M059J (cell line): ENCODE measurements at places on chromosomes 16 and 17. TPM values are rescaled to one million over a fixed set of nuclear protein-coding genes. Genes with fewer than 3 reads are reported as not detected.

SOCS1 gene
- 6.6 and 8.3 TPM in 2 replicates for total RNA-seq

EIF1 gene
- total RNA-seq, result 54.4 and 64.1 TPM in 2 replicates

KRT39 gene
- total RNA-seq, result 0.20 TPM in 1 of 2 replicates, not detected in the other

SMIM36 gene
- total RNA-seq, result not detected in 2 replicates

SLC5A10 gene
- total RNA-seq, result 0.27 TPM in 1 of 2 replicates, not detected in the other

GCGR gene
- not detected in 2 replicates for total RNA-seq

CFAP97D1 gene
- total RNA-seq, result not detected in 2 replicates

KCTD5 gene
- 56.3 and 83.9 TPM in 2 replicates for total RNA-seq

ASIC2 gene
- total RNA-seq, result not detected in 2 replicates

MYH3 gene
- total RNA-seq, result under 0.01 and 0.30 TPM in 2 replicates

HS3ST2 gene
- total RNA-seq, result not detected in 2 replicates

VAT1 gene
- 72.4 and 72.7 TPM in 2 replicates for total RNA-seq

CPNE7 gene
- 0.32 and 3.1 TPM in 2 replicates for total RNA-seq

FOXO3B gene
- total RNA-seq, result 0.22 and 2.5 TPM in 2 replicates

GRIN2A gene
- total RNA-seq, result 8.6 and 9.8 TPM in 2 replicates

QPRT gene
- 4.0 and 9.0 TPM in 2 replicates for total RNA-seq

RUSF1 gene
- total RNA-seq, result 29.7 and 47.8 TPM in 2 replicates

PKD1 gene
- total RNA-seq, result 12.9 and 56.0 TPM in 2 replicates

PDILT gene
- total RNA-seq, result not detected in 2 replicates

SEZ6L2 gene
- total RNA-seq, result 16.7 and 38.3 TPM in 2 replicates

ABR gene
- total RNA-seq, result 31.7 and 47.3 TPM in 2 replicates

CDR2L gene
- total RNA-seq, result 7.0 and 13.6 TPM in 2 replicates

SAMD14 gene
- total RNA-seq, result 0.22 and 0.49 TPM in 2 replicates

SKAP1 gene
- 0.42 and 1.1 TPM in 2 replicates for total RNA-seq

ZBTB4 gene
- 13.9 and 26.7 TPM in 2 replicates for total RNA-seq

CORO1A gene
- 7.6 and 8.0 TPM in 2 replicates for total RNA-seq

USP43 gene
- 0.27 and 1.7 TPM in 2 replicates for total RNA-seq

HOXB7 gene
- 20.0 and 23.3 TPM in 2 replicates for total RNA-seq

TP53TG3B gene
- not detected in 2 replicates for total RNA-seq

TRPV3 gene
- 0.66 and 1.4 TPM in 2 replicates for total RNA-seq

NACA2 gene
- total RNA-seq, result not detected in 2 replicates

TBC1D26 gene
- not detected in 2 replicates for total RNA-seq

LITAFD gene
- not detected in 2 replicates for total RNA-seq

ST6GALNAC1 gene
- total RNA-seq, result not detected in 2 replicates

NAGS gene
- 0.99 and 3.7 TPM in 2 replicates for total RNA-seq

CDH5 gene
- 0.05 TPM in 1 of 2 replicates, not detected in the other for total RNA-seq

CORO6 gene
- 0.89 and 2.0 TPM in 2 replicates for total RNA-seq

TNRC6A gene
- total RNA-seq, result 13.4 and 21.5 TPM in 2 replicates

CFDP1 gene
- 91.3 and 111 TPM in 2 replicates for total RNA-seq

COASY gene
- 31.3 and 33.0 TPM in 2 replicates for total RNA-seq

KRTAP4-3 gene
- not detected in 2 replicates for total RNA-seq
